ENCODE measurements at places on chromosomes 6 and 20.

DNA sequence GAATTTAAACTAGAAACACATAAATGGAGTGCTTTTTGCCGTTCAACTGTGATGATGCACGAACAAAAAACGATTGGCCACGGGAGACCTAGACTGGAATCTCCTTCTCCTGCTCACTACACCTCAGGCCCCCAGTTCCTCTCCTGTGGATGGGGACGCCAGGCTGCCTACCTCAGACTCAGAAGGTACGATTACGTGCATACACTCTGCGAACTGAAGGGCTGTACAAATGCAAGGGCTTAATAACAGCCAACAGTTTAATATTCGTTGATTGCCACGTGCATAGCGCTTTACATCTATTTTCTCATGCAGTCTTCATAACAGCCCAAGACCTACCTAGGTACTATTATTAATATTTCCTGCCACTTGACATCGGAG, 495 bp upstream of the ARMC2 start:
- H3K4me1 ChIP-seq = peaks cover 20% of the 10 kb centered on the region
- no peaks in the 10 kb centered on the region for H3K27me3 ChIP-seq
- no peaks in the 10 kb centered on the region for H3K36me3 ChIP-seq
- peak overlapping the region; percentile 56 for H3K27ac ChIP-seq
- no peak for DNase-seq

GRCh38 chr6:617456-618100, 39.3 kb downstream of the HUS1B start:
- no peak overlapping the region for H3K4me3 ChIP-seq
- no peaks in the 10 kb centered on the region for H3K27me3 ChIP-seq
- H3K36me3 ChIP-seq = no peaks in the 10 kb centered on the region
- no peak for DNase-seq
- H3K27ac ChIP-seq = no peak overlapping the region
- H3K4me1 ChIP-seq = no peaks in the 10 kb centered on the region

- DNase-seq = no peak
- no peaks in the 10 kb centered on the region for H3K27me3 ChIP-seq
- H3K4me1 ChIP-seq = no peaks in the 10 kb centered on the region
Observed at GRCh38 chr6:80249897-80250296, 143.4 kb downstream of the BCKDHB start.

DNA sequence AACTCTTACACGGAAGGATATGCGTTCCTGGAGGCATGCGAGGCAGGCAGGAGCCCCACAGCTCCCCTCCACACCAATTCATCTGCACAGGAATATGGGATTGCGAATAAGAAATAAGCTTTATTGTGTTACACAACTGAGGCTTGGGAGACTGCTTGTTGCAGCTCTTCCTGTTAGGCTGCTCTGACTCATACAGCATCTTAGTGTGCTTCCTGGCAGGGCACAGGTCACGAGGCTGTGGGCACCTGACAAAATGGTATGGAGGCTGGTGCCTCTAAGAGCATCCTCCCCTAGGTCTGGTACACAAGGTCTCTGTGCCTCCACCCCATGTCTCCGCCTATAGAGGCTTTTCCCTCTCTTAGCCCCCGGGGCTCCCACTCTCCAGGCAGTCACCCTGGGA, 6.8 kb downstream of the SLC22A3 start:
- H3K4me3 ChIP-seq = no peak overlapping the region
- no peak for DNase-seq
- no peaks in the 10 kb centered on the region for H3K36me3 ChIP-seq

GRCh38 chr6:158467923-158468322, 92.0 kb upstream of the TMEM181 start:
- no peak overlapping the region for H3K27ac ChIP-seq
- no peak overlapping the region for H3K4me3 ChIP-seq
- H3K27me3 ChIP-seq = no peaks in the 10 kb centered on the region

- H3K4me1 ChIP-seq = no peaks in the 10 kb centered on the region
- no peak overlapping the region for H3K4me3 ChIP-seq
- H3K27ac ChIP-seq = no peak overlapping the region
- H3K36me3 ChIP-seq = no peaks in the 10 kb centered on the region
- peaks cover 18% of the 10 kb centered on the region for H3K27me3 ChIP-seq
- no peak for DNase-seq
Observed at GRCh38 chr6:159446340-159446739, 246.7 kb downstream of the SOD2 start.

DNA sequence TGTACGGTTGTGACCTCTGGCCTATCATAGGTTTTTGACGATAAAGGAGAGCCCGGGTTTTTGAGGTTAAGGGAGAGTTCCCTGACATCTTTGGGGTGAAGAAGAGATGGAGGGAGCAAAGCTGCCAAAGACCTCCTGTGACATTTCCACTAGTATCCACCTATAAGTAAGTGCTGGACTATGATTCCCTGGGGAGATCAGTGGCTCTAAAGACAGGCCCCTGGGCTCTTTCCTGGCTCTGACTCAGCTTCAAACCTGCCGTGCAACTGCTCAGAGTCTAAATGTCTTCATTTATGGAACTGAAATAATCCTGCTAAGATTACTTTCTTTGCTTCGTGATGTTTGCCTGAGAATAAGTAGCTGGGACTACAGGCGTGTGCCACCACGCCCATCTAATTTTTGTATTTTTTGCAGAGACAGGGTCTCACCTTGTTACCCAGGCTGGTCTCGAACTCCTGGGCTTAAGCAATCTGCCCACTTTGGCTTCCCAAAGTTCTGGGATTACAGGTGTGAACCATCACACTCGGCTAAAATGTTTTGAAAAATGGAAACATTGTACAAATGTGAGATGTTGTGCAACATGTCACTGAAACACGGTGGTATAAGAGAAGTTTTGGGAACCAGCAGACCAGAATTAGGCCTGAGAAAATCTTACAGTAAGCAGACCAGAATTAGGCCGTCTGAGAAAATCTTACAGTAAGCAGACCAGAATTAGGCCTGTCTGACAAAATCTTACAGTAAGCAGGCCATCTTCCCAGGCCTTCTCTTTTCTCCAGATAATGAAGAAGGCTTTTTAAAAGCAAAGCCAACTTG, 1.1 kb upstream of the PAQR8 start:
- H3K4me1 ChIP-seq = peaks cover 7% of the 10 kb centered on the region
- DNase-seq = no peak
- no peaks in the 10 kb centered on the region for H3K36me3 ChIP-seq
- no peaks in the 10 kb centered on the region for H3K27me3 ChIP-seq
- no peak overlapping the region for H3K4me3 ChIP-seq

DNA sequence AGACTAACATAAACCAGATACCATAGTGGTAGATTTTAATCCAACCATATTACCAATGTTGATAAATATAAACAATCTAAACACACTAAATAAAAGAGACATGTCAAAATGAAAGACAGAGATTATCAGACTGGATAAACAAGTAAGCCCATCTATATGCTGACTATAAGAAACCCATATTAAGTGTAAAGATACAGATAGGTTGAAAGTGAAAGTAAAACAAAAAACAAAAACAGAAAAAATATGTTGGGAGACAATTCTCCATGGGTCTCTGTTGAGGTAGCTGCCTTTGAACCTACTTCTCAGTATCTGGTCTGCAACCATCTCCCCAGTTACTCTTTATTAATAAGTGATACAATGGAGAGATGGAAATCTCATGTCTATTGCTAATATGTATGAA, 21.2 kb downstream of the REV3L start:
- H3K4me3 ChIP-seq = no peak overlapping the region
- H3K27ac ChIP-seq = no peak overlapping the region
- DNase-seq = no peak
- H3K4me1 ChIP-seq = peaks cover 16% of the 10 kb centered on the region
- no peaks in the 10 kb centered on the region for H3K36me3 ChIP-seq

- H3K36me3 ChIP-seq = no peaks in the 10 kb centered on the region
- H3K27me3 ChIP-seq = no peaks in the 10 kb centered on the region
- no peak for DNase-seq
- H3K27ac ChIP-seq = no peak overlapping the region
- H3K4me1 ChIP-seq = no peaks in the 10 kb centered on the region
- no peak overlapping the region for H3K4me3 ChIP-seq
Observed at GRCh38 chr6:2745246-2745645, 5.5 kb downstream of the MYLK4 start.

GRCh38 chr6:44156494-44157151, 2.0 kb upstream of the CAPN11 start:
- no peak for DNase-seq
- H3K4me1 ChIP-seq = no peaks in the 10 kb centered on the region
- H3K27ac ChIP-seq = no peak overlapping the region
- no peak overlapping the region for H3K4me3 ChIP-seq

DNA sequence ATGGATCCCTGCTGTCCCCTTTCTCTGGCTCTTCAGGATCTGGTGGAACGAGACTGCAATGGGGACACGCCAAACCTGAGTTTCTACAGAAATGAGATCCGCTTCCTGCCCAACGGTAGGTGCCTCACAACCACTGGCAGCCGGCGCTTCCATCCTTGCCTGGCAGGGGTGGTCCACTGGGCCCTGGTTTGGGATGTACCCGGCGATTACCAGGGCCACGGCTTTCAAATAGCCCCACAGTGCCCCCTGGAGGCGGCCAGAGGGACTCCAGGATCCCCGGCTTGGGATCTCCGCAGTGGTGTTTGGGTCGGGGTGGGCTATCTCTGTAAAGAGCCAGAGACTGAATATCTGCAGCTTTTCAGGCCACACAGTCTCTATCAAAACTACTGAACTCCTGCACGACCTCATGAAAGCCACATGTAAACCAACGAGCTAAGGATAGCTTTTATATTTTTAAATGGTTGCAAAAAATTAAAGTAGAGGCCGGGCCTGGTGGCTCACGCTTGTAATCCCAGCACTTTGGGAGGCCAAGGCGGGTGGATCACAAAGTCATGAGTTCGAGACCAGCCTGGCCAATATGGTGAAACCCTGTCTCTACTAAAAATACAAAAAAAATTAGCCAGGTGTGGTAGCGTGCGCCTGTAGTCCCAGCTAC, 3.7 kb downstream of the OGFR start:
- H3K4me3 ChIP-seq = no peak overlapping the region
- H3K4me1 ChIP-seq = peaks cover 40% of the 10 kb centered on the region
- H3K27me3 ChIP-seq = no peaks in the 10 kb centered on the region
- H3K36me3 ChIP-seq = peaks cover 42% of the 10 kb centered on the region
- no peak for DNase-seq
